Activated T-cell treated with anti-CD3 and anti-CD28 coated beads, Interleukin-2, amount 50 U/mL, for 48 hours (primary cell): ENCODE measurements at places on chromosomes 6 and 20.

DNA sequence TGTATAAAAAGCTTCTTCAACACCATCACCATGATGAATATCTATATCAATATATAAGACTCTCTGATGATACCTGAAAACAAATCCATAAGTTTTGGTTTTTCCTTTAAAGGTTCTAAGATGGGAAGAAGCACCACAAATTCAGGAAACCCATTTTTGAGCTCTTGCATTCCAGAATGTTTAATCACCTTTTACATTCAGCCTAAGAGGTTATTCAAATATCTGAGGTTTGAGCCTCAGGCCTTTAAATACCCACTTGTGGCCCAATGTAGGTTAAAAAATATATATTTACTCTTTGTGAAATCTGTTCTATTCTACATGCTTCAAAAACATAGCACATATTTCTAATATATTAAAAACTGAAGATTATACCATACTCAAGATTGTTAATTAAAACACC, 17.6 kb downstream of the HDAC2 start:
- DNase-seq: no peak

DNA sequence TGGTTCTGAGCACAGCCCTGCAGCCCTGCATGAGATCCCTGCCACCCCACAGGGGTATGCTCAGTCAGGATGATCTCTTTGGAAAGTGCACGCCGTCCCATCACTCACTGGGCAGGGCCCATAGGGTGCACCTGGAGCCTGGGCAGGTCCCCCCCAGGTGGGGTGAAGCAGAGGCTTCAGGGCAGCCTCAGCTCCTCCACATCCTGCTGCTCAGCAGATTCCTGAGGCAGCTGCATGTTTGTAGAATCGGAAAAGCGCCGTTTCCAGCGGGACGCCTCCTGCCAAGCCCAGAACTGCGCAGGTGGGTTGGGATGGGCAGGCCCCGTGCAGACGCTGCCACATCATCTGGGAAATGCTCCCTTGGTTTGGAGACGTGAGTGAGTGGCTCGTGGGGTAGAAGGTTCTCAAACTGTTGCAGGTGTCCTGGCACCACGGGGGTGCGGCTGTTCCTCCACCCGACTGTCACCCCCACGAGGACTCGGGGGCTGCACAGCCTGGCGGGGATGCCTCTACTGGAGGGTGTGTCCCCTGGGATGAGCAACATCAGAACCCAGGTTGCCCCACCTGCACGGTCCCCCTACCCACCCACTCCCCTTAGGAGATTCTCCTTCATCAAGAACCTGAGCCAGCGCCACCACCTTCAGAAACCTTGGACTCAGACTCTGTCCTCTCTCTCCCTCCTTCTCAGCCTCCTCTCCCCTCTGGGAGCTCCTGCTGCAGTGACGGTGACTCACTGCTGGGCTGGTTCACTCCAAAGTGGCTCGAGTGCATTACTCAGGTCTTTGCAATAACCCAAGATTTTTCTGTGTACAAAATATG, 334.1 kb downstream of the TAF4 start:
- no peak for DNase-seq

- no peak for DNase-seq
These were observed 78.1 kb upstream of the FAM83B start for GRCh38 chr6:54768494-54768893.

DNA sequence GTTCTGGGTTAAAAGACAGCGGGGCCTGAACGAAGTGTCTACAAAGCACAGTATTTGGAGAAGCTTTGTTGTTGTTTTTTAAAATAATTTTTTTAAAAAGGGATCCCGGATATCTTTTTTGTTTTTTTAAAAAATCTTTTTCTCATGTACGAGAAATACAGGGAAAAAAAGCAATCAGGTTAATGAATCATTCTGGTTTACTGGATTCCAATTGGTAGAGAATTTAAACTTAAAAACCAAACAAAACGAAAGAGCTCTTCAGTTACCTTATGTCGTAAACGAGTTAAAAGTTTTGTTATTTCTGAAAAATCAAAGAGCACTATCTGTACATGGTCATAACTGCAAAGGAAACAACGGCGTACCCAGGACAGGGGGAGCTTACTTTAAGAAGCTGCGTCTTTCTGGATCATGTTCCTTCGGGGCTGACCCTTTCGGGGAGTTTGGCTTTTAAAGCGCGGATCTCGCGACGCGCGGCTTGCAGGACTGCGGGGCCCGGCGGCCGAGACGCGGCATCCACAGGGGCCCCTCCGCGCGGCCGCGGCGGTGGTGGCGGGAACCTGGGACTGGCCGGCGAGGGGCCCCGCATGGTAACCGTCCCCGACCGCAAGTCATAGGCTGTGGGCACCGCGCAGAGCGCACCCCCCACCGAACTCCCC, 927 bp downstream of the IL20RA start:
- DNase-seq: peak; percentile 27

GRCh38 chr20:50762435-50763220, 31.2 kb downstream of the PARD6B start:
- DNase-seq: no peak
